Purkinje cell (primary cell): ENCODE measurements at places on chromosomes 7 and 10. TPM values are rescaled to one million over a fixed set of nuclear protein-coding genes. Genes with fewer than 3 reads are reported as not detected.

BTBD16 gene
- polyA plus RNA-seq, result 1.1 TPM in 1 of 2 replicates, not detected in the other

ZDHHC16 gene
- 17.6 and 42.6 TPM in 2 replicates for polyA plus RNA-seq

SLC18A3 gene
- not detected in 2 replicates for polyA plus RNA-seq

CASTOR2 gene
- polyA plus RNA-seq, result not detected in 2 replicates

KMT2E gene
- polyA plus RNA-seq, result 54.1 and 62.2 TPM in 2 replicates

GIGYF1 gene
- 1.1 and 1.4 TPM in 2 replicates for polyA plus RNA-seq

TACC2 gene
- 22.9 and 25.7 TPM in 2 replicates for polyA plus RNA-seq

ST7 gene
- polyA plus RNA-seq, result 69.3 and 95.2 TPM in 2 replicates

FFAR4 gene
- polyA plus RNA-seq, result not detected in 2 replicates

GPR158 gene
- 21.5 and 25.0 TPM in 2 replicates for polyA plus RNA-seq

WDR86 gene
- polyA plus RNA-seq, result not detected in 2 replicates
